Motor neuron (in vitro differentiated cells): ENCODE measurements at places on chromosomes 6 and 20. TPM values are rescaled to one million over a fixed set of nuclear protein-coding genes. Genes with fewer than 3 reads are reported as not detected.

Gene EDEM2
- 17.2 and 18.9 TPM in 2 replicates for total RNA-seq

Gene COL19A1
- total RNA-seq = 4.0 and 5.8 TPM in 2 replicates

Gene TFAP2D
- 0.19 and 0.38 TPM in 2 replicates for total RNA-seq

Gene CNR1
- total RNA-seq = 110 TPM in 2 replicates

Gene RPS18
- 3,773 and 3,875 TPM in 2 replicates for total RNA-seq

Gene PRSS16
- total RNA-seq = 1.4 and 2.1 TPM in 2 replicates

Gene COL11A2
- 2.2 and 2.6 TPM in 2 replicates for total RNA-seq

Gene PPP1R14C
- total RNA-seq = 15.3 and 15.9 TPM in 2 replicates

Gene TBC1D32
- 17.7 and 23.8 TPM in 2 replicates for total RNA-seq

Gene HLA-DRA
- total RNA-seq = not detected in 2 replicates

Gene SEMG1
- 0.10 TPM in 1 of 2 replicates, not detected in the other for total RNA-seq

Gene MEP1A
- not detected in 2 replicates for total RNA-seq

Gene GABRR1
- 0.15 TPM in 1 of 2 replicates, not detected in the other for total RNA-seq

Gene TNFRSF6B
- not detected in 2 replicates for total RNA-seq

Gene LMBRD1
- total RNA-seq = 25.2 and 36.3 TPM in 2 replicates

Gene CCM2L
- total RNA-seq = 0.15 and 0.22 TPM in 2 replicates

Gene CLIC5
- total RNA-seq = 4.1 TPM in 1 of 2 replicates, not detected in the other

Gene HDGFL1
- total RNA-seq = 0.47 and 0.92 TPM in 2 replicates

Gene POU3F2
- total RNA-seq = 89.3 and 93.4 TPM in 2 replicates

Gene FOXP4
- total RNA-seq = 18.5 and 22.1 TPM in 2 replicates

Gene PBOV1
- total RNA-seq = 1.0 TPM in 1 of 2 replicates, not detected in the other

Gene TCFL5
- 7.0 and 8.1 TPM in 2 replicates for total RNA-seq

Gene GTSF1L
- not detected in 2 replicates for total RNA-seq

Gene CBLN4
- not detected in 2 replicates for total RNA-seq

Gene ARFGEF3
- total RNA-seq = 2.3 and 2.5 TPM in 2 replicates

Gene FYN
- total RNA-seq = 124 and 125 TPM in 2 replicates

Gene SSTR4
- total RNA-seq = not detected in 2 replicates

Gene ETV7
- total RNA-seq = not detected in 2 replicates
